Ureter (tissue), 1 donor: ENCODE measurements at places on chromosomes 4 and X. TPM values are rescaled to one million over a fixed set of nuclear protein-coding genes. Genes with fewer than 3 reads are reported as not detected.

Gene GAGE10
- total RNA-seq: not detected

Gene PRR32
- not detected for total RNA-seq

Gene XK
- 4.9 TPM for total RNA-seq

Gene GCNA
- 1.6 TPM for total RNA-seq

DNA sequence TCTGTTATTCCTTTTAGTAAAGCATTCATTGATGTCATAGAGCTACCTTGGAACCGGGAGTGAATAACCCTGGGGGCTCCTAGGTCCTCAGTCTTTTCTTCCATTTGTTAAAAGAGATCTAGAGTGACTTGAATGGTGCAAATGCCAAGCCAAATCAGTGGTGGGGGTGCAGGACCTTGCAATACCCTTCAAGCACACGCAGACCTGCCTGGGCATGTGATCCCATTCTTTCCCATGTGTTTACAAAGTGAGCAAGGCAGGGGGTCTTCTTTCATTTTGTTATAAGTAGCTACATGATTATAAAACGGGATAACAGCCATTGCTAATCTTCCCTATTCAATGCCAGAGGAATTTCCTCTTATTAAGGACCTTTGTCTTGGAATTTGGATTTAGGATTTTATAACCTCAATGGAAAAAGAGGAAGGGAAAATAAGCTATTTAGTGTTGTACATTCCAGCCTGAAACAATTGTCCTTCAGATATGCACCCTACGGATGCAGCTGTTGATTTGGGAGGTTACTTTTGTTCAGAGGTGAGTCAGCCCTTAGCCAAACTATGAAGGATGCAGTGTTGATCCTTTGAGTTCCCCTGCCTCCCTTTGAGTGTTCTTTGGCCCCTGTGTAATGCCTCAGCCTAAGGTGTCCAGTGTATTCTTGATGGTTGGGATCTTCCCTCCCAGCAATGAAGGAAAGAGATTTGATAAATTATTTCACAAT lies 623.8 kb upstream of the HTR2C start:
- DNase-seq: no peak

DNA sequence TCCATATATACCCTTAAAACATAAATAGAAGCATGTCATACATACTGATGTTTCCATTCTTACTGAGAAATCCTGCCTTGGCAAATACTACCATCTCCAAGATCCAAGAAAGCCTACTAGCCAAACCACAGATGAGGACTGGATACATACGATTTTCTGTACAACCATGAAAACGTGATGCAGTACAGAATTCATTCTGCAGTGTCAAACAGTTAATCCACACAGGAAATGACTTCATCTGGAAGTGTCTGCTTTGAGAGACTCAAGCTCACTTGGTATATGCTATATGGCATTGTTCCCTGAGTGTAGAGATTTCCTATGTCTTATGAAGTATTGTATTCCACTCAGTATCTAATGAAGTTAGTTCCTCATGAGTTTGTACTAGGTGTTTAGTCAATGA lies 94.3 kb downstream of the CT47B1 start:
- DNase-seq: no peak

GRCh38 chr4:10623241-10623640 lies 61.3 kb downstream of the CLNK start:
- no peak for DNase-seq

- DNase-seq: no peak
These were observed 134.8 kb downstream of the AFAP1 start for GRCh38 chr4:7804756-7805385.

- no peak for DNase-seq
These were observed 62.8 kb downstream of the FGF16 start for GRCh38 chrX:77510007-77510406.

DNA sequence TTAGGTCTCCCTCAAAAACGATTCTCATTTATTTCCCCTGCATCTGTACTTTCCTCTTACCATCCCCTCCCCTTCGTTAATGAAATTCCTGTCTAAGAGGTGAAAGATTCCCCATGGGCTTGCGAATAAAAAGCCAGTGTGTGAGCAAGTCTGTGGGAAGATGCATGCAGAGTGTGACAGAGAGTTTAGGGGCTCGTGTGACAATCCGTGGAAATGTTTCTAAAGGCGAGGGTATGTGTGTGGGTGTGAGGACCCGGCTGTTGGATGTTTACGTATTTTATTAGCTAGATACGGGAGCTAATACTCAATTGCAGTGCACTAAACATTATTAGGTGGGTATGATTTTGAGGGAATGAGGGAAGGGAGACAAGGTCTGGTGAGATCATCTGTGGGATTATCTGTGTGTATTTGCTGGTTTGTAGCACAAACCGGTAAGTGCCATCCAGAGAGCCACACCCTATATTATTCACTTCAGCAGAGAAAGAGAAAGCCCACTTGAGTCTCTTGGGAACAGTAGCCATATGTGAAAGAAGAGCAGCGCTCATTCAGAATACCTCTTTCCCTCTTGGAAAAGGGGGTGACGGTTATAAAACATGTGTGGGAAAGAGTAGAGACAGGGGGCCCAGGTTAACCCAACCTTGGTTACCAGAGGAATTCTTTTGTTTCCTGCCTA lies 893 bp upstream of the HOPX start:
- DNase-seq: no peak

DNA sequence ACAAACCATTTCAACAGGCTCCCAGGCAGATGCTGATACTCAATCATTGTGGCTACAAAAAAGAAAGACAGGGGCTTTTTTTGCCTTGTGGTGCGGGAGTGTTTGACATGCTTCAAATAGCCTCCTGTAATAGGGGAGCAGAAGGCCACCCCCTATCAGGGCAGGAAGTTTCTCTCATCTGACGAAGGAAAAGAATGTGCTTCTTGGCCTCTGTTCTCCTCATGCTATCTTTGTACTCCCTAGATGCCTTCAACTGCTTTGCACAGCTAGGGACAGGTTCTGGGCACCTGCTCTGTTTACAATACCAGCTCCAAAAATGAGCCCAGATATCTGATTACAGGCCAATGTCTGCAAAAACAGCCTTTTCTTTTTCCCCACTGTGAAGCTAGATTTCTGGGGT lies 391.1 kb downstream of the STIM2 start:
- no peak for DNase-seq

GRCh38 chrX:137052643-137053235 lies 18.9 kb upstream of the GPR101 start:
- DNase-seq: no peak

GRCh38 chr4:109195646-109196045 lies 106.8 kb downstream of the COL25A1 start:
- no peak for DNase-seq

DNA sequence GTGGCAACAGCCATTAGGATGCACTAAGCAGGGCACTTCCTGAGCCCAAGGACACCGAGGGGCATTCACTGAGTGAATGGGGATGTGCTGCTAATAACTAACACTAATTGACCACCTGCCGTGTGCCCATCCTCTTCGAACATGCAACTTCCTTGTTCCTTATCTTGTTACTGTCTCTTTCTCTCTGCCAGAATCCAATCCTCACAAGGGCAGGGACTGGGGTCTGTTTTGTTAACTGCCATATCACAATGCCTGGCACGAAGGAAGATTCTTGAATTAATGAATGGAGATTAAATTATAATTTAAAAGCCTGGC lies 1.3 kb downstream of the ERAS start:
- no peak for DNase-seq

DNA sequence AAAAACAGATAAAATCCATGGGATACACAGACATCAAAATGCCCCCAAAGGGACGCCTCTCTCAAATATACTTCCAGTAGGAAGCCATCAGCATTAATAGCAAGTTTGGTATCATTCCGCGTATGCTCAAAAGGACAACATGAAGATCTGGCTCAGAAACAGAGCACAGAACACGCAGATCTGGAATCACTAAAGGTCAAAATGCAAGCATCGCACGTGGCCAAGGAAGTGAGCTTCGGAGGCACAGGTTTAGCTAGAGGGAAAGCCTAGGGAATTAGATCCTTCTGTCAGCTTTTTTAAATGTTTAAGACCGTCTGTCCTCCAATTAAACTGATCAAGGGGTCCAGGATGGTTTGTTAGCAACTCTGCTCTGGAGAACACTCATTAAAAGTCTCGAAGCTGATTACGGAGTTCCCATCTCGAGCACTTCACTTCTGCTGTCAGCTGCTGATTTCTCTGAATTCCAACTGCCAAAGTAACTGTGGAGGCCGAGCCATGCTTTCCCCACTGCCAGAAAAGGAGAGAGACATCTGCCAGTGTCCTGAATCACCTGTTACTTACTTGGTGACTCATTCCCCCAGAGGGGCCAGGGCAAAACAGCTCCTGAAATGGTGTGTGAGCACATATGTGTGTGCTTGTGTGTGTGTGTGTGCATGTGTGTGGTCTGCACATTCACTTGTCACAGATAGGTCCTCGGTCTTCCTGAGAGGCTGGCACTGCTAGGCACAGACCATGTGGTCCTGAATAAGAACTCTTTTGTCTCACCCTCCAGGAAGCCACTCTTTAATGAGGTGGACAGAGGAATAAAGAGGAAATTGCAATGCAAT lies 177.7 kb upstream of the PPARGC1A start:
- DNase-seq: no peak

GRCh38 chrX:124555036-124555595 lies 208.8 kb downstream of the SH2D1A start:
- no peak for DNase-seq

DNA sequence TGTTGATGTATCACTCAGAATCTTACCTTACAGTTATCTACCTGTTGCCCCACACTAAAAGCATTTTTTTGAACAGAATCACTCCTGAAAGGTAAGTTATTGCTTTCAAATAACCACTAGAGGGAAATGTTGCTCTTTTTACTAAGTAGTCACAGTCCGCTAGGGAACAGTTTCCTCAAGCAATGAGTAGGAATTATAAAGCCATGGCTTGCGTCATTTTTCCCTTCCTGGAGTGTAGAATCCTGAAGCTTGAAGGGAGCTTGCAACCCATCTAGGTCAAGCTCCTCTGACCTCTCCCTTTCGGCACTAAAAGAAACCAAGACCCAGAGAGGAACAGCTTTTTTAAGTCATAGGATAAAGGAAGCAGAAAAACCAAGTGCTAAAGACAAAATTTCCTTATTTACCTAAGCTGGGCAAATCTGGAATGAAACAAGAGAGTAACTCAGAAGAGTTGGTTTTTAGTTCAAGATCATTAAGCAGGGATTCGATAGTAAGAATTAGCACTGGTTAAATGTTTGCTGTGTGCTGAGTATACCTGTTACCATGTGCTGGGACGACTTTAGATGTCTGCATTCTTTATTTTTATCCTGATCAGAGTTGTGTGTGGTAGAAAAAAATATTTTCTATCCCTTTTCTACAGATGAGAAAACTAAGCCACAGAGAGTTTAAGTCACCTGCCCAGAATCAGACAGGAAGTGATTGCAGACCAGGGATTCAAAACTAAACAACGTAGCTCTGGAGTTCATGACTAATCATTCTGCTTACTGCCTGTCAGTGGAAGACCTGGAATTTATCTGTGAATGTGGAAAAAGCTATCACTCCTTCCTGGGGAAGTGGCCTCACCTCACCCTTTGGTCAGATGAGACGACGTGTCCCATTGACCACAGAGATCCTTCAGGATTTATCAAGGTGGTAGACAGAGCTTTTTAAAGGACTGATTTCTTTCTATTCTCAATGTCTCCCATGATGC lies 631.5 kb downstream of the RAB28 start:
- no peak for DNase-seq

DNA sequence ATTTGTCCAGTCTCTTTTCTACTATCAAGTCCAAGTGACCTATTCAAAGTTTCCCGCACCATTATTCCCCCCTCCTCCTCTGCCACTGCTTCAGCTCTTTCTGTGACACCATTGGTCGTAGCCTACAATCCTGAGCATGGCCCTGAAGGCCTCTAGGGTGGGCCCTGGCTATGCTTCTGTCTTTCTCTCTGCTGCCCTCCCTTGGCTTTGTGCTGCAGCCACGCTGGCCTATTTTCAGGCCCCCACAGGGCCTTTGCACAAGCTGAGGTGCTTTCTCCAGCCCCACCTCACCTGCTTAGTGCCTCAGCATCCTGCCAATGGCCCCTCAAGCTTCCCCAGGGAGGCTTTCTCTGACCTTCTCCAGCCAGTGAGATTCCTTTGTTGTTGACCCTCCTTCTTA lies 156.5 kb downstream of the NHS start:
- DNase-seq: no peak

GRCh38 chr4:183967266-183967665 lies 62.2 kb downstream of the STOX2 start:
- no peak for DNase-seq

DNA sequence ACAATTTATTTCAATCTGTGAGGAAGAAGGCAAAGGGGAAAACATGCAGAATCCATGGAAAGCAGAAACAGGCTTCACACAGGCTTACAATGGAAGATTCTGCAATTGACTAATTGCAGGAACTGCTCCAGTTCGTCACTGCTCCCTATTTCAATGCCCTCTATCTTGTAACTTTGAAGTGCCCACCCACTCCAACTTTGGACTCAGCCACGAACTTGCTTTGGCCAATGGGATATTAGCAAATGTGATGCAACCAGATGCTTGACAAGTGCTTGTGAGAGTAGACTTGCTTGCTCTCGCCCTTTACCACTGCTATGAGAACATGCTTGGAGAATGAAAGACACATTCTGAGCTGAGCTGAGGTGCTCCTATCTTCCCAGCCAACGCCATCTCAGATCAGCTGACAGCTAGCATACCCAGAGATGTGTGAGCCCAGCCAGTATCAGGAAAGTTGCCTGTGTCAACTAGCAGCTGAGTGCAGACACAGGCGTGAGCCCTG lies 105.7 kb upstream of the PTCHD1 start:
- DNase-seq: no peak

DNA sequence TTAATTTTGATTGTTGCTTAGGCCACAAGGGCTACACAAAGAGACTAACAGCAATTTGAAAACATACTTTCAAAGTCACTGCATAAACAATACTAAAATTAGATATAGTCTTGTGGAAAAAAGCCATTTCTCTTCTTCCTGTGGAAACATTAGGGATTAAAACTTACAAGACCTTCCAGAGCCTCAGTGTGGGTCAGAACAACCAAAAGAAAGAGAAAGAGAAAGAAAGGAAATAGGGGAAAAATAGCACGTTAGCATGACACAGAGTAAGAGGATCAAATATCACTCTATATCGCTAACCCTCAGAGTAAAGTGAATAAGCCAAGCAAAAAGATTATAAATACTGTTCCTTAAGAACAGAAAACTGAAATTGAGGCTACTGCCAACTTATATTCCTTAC lies 127.8 kb upstream of the DIAPH2 start:
- DNase-seq: no peak
